H54 (cell line): ENCODE measurements at places on chromosomes 16 and 17.

- no peak for DNase-seq
These were observed 5.8 kb downstream of the CDIPT start for GRCh38 chr16:29857133-29857760.

GRCh38 chr16:64907844-64908243, 214.0 kb downstream of the CDH11 start:
- no peak for DNase-seq

- DNase-seq = no peak
These were observed 29.0 kb downstream of the XPO6 start for GRCh38 chr16:28182801-28183200.

DNA sequence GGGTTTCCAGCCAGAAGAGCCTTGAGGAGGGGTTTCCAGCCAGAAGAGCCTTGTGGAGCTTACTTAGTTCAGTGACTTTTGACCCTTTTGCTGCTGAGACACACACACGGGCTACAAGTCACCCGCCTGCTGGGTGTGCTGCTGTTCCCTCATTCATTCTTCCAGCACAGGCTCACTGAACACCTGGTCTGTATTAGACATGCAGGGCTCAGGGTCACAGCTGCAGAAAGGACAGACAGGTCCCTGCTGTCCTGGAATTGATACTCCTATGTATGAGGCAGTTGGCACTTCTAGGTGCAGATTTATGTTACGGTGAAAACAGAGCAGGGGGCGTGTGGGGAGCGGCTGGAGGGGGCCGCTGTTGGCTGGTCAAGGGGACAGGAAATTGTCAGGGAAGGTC, 6.8 kb downstream of the CACNG4 start:
- DNase-seq = no peak
